ENCODE measurements at places on chromosomes 5 and 9.

DNA sequence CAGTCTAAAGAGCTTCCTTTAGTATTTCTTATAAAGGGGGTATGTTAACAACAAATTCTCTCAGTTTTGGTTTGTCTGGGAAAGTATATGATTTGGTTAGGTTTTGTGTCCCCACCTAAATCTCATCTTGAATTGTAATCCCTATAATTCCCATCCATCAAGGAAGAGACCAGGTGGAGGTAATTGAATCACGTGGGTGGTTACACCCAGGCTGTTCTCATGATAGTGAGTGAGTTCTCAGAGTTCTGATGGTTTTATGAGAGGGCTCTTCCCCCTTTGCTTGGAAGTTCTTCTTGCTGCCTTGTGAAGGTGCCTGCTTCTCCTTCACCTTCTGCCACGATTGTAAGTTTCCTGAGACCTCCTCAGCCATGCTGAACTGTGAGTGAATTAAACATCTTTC lies 109.1 kb downstream of the MACIR start:
- DNase-seq: no peak

- DNase-seq: no peak
Measured at GRCh38 chr5:68646144-68646543, 430.6 kb downstream of the PIK3R1 start.

- DNase-seq: no peak
Measured at GRCh38 chr5:150068472-150068871, 17.9 kb downstream of the CSF1R start.

GRCh38 chr9:70392189-70392588 lies 22.3 kb downstream of the KLF9 start:
- no peak for DNase-seq

GRCh38 chr5:30850866-30851265 lies 342.6 kb upstream of the CDH6 start:
- no peak for DNase-seq

GRCh38 chr5:143374496-143375217 lies 28.8 kb downstream of the NR3C1 start:
- DNase-seq: no peak

DNA sequence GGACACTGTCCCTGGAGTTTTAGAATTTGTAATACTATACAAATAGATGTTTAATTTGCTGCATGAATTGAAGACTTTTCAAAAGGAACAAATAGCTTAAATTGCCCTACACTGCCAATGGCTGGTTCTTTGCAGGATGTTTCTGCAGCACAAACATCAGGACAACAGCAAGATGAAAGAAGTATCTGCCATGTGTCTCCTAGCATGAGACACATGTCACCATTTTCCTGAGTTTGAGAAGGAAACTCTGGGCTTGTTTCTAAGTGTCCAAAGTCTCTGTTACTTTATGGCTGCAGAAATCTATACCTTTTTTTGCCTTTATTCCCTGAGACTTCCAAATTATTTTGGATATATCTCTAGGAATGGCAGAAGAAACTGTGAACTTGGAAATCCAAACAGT lies 623 bp upstream of the OR13F1 start:
- DNase-seq: no peak

GRCh38 chr9:109010746-109011145 lies 2.6 kb downstream of the CTNNAL1 start:
- DNase-seq: no peak

- no peak for DNase-seq
Measured at GRCh38 chr9:3760031-3760430, 234.2 kb upstream of the RFX3 start.

DNA sequence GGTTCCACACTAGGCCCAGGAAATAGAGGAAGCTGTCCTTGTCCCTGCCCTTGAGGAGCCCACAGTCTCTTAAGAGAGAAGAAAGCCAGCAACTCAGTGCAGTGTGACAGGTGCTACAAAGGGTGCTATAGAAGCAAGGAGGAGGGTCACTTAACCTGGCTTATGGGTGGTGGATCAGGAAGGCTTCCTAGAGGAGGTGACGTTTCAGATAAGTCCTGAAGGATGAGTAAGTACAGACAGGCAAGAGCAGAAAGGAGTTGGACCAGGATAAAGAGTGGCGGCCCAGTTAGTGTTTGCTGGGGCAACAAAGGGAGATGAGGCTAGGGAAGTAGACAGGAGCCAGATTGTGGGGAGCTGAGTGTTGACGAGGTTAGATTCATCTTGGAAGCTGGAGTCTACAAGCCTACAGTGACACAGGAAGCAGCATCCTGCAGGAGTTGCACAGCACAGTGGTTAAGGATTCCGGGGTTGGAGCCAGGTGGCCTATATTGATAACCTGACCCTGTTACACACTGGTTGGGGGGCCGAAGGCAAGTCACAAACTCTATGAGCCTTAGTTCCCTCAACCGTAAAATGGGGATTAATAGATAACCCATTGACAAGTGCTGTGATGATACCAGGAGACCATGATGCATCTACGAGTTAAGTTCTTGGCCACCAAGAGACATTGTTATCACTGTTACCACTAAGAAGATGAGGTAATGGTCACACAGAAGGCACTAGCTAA lies 5.4 kb upstream of the LHX6 start:
- DNase-seq: no peak

DNA sequence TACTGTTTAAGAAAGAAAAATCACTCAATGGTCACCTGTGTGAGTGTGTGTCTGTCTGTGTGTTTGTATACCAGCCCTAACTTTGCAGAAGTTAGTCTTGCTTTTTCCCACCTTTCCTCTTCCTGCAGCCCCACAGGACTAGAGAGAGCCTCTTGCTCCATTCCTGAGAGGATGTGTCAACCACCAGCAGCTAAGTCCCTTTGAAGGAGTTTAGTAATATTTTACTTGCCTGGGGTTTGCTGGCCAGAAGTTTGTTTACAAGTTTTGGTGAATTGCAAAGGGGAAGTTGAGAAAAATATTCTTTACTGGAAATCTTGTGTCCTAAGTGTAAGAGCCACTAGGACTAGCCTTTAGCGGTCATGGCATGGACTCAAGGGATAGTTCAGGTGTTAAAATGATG lies 316.2 kb downstream of the BRINP1 start:
- no peak for DNase-seq

DNA sequence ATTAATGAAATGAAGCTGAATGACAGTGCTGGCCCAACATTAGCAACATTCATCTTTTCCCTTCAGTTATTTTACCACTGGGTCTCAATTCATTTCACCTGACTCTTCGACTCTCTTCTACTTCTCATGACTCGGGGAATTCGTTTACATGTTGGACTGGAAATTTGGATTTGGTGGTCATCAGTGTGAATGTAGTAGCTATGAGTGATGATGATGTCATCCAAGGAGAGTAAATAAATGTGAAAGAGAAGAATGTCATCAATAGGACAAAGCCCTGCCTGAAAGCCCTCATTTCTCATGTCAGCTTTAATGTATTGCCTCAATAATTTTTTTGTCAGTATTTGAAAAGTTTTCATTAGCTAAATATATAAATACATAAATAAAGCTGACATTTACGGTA lies 21.9 kb upstream of the CFAP95 start:
- no peak for DNase-seq

- DNase-seq: no peak
Measured at GRCh38 chr5:68478301-68479095, 262.9 kb downstream of the PIK3R1 start.

DNA sequence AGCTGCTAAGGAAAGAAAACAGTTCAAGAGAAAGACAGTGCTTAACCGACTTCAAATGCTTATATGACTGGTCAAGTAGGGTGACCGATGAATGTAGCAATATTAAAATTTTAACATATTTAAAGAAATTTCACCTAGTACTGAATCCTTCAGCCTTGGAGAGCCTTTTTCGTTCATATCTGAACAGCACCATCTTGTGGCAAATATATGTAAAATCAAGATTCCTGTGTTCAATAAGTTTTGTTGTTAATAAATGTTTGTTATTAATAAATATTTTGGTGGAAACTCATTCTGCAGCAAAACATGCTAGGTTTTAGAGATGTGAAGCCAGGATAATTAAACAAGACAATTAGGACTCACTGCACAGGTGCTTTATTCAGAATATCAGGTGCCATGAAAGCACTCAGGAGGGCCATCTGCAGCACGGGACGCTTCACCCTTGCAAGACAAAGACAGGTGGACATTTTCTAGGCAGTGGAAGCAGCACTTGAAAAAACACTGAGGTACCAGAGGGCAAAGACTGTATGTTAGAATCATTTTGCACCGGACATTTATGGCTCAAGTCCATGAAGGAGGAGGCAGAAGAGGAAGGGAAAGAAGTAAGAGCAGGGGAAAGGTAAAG lies 15.6 kb downstream of the TICAM2 start:
- DNase-seq: no peak

DNA sequence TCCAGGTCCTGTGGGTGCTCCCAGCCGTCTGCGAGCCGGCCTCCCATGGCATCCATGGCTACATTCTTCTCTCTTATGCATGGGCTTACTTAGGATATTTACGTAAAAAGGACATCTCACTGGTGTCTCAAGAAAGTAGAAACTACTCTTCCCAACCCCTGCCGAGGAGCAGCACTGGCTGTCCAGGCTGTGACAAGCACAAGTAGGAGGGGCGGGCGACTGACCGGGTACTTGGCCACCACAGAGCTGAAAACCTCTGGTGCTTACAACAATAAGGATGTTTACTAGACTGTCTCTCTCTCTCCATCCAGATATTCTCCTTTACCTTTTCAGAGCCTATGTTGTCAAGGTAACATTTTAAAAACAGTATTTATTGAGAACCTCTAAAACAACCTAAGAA lies 56.3 kb upstream of the TBC1D9B start:
- no peak for DNase-seq

DNA sequence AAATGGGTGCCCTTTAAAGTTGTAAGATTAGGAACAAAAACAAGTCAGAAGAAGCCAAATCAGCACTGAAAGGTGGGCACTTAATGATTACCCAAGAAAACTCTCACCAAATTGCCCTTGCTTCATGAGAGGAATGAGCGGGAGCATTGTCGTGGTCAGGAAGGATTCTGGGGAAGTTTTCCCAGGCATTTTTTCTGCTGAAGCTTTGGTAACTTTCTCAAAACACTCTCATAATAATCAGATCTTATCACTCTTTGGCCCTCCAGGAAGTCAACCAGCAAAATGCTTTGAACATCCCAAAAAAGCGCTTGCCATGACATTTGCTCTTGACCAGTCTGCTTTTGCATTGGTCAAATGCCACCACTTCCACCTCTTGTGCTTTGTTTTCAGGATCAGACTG lies 10.4 kb upstream of the PCDHGC3 start:
- DNase-seq: no peak

- no peak for DNase-seq
Measured at GRCh38 chr9:131744171-131744719, 4.4 kb upstream of the RAPGEF1 start.

- no peak for DNase-seq
Measured at GRCh38 chr5:86175224-86175623, 442.5 kb upstream of the COX7C start.
